A172 (cell line): ENCODE measurements at places on chromosomes 4 and X. TPM values are rescaled to one million over a fixed set of nuclear protein-coding genes. Genes with fewer than 3 reads are reported as not detected.
A peak's percentile ranks its signal among the peaks of the same experiment; 100 is the strongest.

Gene ETNPPL
- not detected in 2 replicates for total RNA-seq

Gene PDGFC
- total RNA-seq: 27.5 and 36.9 TPM in 2 replicates

DNA sequence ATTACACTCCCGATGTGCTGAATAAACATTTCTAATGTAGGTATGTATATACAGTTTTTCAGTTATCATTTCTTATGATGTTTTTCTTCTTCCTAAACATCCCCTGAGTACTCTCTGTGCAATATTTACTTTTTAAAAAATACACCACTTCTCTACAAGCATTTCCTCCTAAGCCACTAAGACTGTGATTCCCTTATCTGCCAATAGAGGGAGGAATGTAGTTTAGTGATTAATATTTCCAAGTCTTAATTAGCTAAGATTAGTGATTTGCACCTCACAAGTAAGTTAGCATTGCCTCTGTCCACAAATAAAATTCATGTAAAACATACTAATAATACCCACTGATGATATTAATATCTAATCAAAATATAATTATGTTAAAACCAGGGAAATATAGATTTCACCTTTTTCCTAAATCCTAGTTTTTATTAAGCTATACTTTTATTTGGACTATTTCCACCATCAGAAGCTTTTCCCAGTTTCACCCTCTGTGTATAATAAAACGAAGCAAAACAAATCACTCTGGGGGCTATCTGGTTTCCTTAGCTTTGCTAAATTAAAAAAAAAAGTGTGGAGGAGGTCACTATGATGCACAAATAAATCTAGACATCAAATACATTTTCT is 909.1 kb downstream of the FAT4 start:
- peak; percentile 15 for DNase-seq

- DNase-seq: peak; percentile 3
Measured at GRCh38 chrX:26651755-26652154, 435.8 kb downstream of the MAGEB5 start.

Gene TLR3
- 4.0 and 4.4 TPM in 2 replicates for total RNA-seq

DNA sequence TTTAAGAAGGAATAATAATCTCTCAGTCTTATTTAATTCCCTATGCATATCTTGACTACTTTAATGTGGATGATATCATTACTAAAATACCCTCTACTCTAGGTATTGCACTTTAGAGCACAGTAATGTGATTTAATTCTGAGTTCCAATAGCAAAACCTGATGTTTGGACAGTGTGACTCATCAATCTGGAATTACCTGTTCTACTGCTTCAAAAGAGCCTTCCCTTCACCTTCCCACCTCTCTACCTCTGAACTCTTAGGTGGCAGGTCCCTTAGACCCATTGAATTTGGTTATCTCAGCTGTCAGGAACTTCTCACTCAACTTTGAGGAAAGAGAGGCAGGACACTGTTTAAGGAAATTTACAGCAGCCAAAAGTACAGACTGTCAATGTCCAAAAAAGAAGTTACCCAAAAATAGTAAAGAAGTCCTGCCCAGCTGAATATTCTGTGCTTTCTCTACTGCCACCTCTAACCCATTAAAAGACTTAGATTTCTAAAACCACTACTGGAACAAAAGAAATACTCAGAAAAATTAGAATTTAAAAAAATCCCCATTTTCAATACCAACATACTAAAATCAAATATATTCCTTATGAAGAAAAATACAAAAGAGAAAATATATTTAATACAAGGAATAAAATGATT is 123.1 kb upstream of the GPM6A start:
- DNase-seq: no peak
